ENCODE measurements at places on chromosomes 12 and 14.
A peak's percentile ranks its signal among the peaks of the same experiment; 100 is the strongest.

GRCh38 chr14:99516871-99517642 is 35.8 kb downstream of the CCNK start:
- DNase-seq = no peak

GRCh38 chr12:39931857-39932256 is 174.0 kb downstream of the SLC2A13 start:
- DNase-seq = no peak

GRCh38 chr14:93050761-93051160 is 65.0 kb downstream of the ITPK1 start:
- DNase-seq = no peak

DNA sequence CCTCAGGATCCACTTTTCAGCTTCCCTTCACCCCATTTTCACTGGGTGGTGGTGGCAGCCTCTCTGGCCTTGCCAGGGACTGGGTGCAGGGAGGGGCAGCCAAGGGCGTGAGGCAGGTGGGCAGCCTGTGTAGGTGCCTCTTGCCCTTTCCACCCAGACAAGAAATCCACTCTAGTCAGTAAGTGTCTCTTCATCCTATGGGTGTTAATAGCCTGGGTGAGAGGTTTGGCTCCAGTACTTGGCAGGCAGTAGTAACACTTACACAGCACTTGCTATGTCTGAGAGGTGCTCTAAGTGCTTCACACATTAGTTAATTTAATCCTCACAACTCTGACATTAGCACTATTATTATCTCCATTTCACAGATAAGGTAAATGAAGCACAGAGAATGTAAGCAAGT is 171.9 kb downstream of the EMP1 start:
- DNase-seq = no peak

- DNase-seq = peak; percentile 77
These were observed 61.5 kb downstream of the SPATS2 start for GRCh38 chr12:49428793-49429192.

GRCh38 chr12:112112409-112113133 is 4.0 kb upstream of the NAA25 start:
- no peak for DNase-seq

- DNase-seq = no peak
These were observed 26.5 kb downstream of the PACS2 start for GRCh38 chr14:105340821-105341733.

GRCh38 chr12:18864900-18865561 is 127.1 kb downstream of the CAPZA3 start:
- DNase-seq = peak; percentile 77

- peak; percentile 36 for DNase-seq
These were observed 33.2 kb downstream of the EFCAB11 start for GRCh38 chr14:89921346-89921745.

DNA sequence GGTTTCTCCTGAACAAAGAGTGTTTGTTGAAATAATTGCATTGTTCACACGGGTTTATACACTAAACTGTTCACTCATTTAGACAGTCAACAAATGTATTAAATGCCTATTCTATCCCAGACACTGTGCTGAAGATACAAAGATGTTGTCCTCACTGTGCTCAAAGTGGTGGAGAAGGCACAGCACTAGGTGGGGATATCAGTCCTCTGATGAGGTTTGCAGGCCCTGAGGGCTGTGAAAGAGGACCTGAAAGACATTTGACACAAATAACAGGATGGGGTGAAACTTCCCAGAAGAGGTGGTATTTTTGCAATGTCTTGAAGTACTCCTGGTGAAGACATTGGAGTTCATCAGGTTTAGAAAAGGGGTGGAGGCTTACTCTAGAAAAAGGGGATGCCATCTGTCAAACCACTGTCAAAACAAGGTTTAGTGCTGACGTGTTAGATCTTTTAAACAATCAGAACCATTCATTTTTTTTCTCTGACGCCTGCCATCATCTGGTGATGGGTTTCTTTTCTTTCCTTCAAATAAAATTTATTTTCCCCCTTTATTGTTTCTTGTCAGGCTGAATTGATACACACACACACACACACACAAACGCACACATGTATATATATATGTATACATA is 69.5 kb downstream of the ACSS3 start:
- no peak for DNase-seq
